ENCODE measurements at places on chromosomes 6 and 20.

DNA sequence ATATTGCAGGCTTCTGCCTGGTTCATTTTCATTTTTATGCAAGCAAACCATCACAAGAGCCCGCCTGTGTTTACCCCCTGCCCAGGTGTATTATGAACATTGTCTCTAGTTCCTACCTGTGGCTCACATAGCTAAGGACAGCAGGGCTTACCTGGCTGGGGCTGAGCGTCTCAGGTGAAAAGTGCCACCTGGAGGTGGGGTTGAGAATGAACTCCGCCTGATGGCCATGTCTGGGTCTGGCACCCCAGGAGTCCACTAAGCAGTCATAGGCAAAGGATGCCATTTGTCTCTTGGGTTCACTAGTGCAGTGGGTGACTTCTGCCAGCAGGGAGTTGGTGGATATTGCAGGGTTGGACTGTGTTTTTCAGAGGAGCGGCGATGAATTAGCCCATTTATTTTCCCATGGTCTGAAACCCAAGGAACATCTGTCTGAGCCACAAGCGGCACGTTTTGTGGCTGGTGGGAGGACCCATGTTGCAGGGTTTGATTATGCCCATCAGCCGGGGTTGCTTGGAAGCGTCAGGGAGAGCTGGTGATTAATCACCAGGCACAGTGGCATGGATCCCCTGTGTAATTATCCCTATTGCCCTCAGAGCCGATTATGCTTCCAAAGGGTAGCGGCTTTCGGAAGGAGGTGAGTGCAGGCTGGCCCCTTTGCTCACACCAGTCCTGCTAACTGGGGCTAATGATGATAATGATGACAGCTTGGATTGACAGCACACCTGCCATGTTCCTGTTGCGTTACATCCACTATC lies 92.1 kb downstream of the CDH26 start:
- DNase-seq: no peak

- no peak for DNase-seq
Measured at GRCh38 chr20:23187751-23188150, 101.6 kb upstream of the CD93 start.

- DNase-seq: no peak
Measured at GRCh38 chr20:50221501-50222308, 31.1 kb downstream of the CEBPB start.

- DNase-seq: no peak
Measured at GRCh38 chr6:55726144-55726543, 147.2 kb upstream of the HMGCLL1 start.

DNA sequence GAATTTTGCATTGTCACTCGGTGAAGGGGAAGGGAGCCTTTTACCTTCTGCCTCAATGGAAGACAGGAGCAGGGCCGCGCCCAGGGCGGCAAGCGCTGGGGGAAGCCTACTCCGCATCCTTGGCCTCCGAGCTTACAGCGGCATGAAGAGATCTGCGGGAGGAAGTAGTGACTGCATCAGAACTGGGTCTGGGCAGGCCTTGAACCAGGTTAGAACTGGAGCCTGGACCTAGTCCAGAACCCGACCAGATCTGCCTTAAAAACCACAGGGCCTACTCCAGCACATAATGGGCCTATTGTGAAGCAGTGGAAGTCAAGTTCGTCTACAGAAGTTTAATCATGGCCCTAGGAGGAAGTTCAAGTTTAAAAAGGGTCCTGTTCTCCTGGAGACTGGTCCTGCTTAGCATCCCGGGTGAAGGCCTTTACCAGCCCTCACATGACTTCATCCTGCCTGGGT lies 3.1 kb downstream of the COL12A1 start:
- DNase-seq: no peak

DNA sequence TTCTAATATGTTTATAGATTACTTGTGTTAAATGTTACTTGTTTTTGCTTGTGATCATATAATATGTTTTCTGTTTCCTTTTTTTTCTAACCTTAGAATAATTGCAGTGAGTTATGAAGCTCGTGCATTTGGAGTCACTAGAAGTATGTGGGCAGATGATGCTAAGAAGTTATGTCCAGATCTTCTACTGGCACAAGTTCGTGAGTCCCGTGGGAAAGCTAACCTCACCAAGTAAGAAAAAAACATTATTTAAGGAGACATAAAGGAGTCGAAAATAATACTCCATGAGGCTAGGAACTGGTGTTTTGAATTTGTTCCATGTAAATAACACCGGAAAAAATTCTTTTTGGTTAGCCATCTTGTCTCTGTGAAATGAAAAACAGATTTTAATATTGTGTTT lies 6.9 kb downstream of the POLH start:
- no peak for DNase-seq

DNA sequence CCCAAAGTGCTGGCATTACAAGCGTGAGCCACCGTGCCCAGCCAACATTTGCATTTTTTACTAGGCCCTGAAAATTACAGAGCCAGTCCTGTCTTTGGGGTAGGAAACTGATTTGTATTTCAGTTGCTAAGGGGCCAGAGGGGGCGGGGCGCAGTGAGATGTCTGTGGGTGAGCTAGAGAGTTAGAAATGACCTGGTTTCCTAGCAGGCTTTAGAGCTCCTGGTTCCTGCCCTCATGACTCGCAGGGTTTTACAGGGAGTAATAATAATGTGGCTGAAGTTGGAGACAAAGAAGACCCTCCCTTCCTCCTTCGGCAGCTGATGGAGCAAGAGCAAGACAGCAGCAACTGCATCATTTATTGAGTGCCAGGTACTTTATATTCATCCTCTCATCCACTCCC lies 131.5 kb downstream of the TFAP2C start:
- no peak for DNase-seq

- DNase-seq: no peak
Measured at GRCh38 chr6:158487495-158487894, 72.4 kb upstream of the TMEM181 start.

Measured in activated CD8-positive, alpha-beta memory T cell treated with anti-CD3 and anti-CD28 coated beads for 48 hours (primary cell).